KG1 (cell line): ENCODE measurements at places on chromosomes 3 and 15.

DNA sequence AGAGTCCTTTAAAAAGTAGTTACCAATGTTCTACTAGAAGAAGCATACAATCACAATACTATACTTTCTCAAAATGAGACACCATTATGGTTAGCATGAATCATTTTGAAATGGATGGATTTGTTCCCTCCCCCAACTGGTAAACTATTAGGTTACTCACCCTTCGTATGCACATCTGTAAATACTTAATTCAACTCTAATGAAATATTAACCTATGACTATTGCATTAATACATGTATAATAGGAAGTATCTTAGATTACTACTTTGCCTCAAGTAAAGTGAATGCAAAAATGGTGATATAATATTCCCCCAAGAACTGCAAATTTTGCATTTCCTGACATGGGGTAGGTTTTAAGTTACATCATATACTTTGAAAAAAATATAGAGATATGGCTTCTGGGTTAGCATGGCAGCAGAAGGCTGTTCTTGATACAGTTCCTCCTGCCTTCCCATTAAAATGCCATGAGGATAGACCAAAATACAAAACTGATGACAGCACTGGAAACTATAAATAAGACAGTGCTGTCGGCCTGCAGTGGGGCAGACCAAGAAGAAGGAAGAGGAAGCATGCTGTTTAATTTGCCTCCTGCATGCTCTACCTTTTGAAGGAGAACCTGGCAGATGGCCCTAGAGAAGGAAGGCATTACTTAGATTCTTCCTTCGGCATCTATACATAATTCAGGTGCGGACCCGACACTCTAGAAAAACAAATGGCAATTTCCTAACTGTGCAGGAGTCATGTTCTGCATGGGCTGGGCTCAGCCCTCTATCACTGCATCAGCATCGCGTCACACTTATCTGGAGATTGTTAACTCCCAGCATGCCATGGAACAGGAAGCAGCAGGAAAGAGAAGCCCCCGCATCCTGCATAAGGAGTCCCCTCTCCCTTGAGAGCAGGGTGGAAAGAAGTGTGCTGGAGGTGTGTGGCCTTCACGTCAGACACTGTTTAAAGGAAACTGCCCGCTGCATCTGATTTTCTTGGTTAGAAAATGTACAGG, 41.8 kb upstream of the NEO1 start:
- no peak for DNase-seq

DNA sequence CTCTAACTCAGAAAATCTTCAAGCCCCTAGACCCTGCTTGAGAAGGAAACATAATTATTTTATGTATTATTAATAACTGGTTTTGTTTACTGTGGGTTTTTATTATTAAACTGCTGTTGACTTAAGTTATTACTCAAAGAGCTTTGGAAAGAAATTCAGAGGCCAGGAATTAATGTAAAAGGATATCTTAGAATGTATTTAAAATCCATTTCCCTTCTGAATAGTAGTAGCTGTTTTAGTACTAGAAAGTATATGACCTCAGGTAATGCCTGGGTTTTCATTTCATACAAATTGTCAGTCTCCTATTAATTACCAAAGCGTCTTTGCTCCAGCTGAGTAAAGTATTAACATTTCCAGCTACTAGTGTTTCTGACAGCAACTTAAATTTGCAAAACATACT, 223.1 kb downstream of the ITPR1 start:
- no peak for DNase-seq

DNA sequence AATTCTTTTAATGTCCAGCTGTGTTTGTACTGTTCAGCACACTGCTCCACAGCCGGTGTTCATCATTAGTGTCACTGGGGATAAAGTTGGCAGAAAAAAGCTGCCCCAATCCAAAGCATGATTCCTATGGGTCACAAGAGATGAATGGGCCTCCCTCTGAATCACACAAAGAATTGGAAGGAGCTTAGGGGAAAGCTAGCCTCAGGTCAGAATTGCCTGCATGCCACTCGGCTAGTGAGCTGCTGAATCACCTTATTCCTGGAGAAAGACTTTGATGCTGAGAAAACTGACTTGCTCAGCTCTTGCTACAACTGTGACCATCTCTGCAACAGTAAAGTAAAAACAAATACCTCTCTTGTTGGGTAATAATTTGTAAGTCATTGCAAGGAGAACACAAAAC, 3.5 kb downstream of the CCK start:
- DNase-seq: no peak

GRCh38 chr15:50257924-50258323, 7.6 kb downstream of the HDC start:
- no peak for DNase-seq

DNA sequence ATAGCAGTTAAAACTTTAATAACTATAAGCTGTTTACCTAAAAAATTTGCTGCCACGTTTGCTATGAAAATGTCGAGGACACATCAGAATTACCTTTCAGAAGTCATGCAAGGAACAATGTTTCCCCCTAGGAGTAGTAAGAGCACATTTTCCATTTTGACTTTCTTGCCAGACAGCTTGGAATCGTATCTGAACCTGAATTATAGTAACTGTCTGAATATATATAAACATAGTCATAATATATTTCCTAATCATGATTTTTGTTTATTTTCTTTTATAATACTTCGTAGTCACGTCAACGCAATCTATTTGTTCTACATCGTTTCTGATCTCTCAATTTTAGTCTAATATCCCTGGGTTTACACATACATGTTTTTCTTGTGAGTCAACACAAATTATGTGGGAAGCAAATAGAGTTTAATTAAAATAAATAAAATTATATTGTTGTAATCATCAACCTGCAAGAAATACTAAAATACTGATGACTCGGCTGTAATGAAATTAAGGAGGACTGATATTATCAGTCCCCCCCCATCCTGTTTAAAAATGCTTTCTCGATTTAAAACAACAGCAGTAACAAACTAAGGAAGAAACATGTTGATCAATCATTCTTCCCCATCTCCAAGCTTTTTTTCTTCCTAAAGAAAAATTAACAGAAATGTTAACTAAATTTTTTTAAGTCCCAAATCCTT, 78.4 kb downstream of the MME start:
- DNase-seq: no peak

DNA sequence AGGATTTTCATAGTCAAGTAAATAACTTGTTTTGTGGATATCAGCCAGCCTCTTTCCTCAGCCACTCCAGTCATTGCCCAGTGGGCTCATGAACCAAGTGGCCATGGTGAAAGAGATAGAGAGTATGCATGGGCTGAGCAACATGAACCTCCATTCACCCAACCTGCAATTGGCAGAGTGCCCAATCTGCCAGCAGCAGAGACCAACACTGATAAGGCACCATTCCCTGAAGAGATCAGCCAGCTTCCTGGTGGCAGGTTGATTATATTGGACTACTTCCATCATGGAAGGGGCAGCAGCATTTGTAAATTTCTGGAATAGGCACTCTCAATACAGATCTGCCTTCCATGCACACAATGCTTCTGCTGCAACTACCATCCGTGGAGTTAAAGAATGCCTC, 10.3 kb upstream of the MCF2L2 start:
- DNase-seq: no peak

GRCh38 chr15:35721751-35722150, 175.8 kb upstream of the DPH6 start:
- no peak for DNase-seq

GRCh38 chr15:91855684-91856489, 2.4 kb downstream of the SLCO3A1 start:
- DNase-seq: no peak

- no peak for DNase-seq
Measured at GRCh38 chr15:90367576-90367975, 15.5 kb downstream of the ZNF774 start.

- DNase-seq: no peak
Measured at GRCh38 chr15:98241032-98241554, 280.6 kb downstream of the ARRDC4 start.

- no peak for DNase-seq
Measured at GRCh38 chr3:3196148-3196861, 16.8 kb upstream of the CRBN start.

- DNase-seq: no peak
Measured at GRCh38 chr3:17749705-17750293, 7.4 kb upstream of the TBC1D5 start.

GRCh38 chr3:39879581-39879980, 70.2 kb downstream of the MYRIP start:
- DNase-seq: no peak

GRCh38 chr3:85483986-85484385, 525.2 kb downstream of the CADM2 start:
- DNase-seq: no peak

DNA sequence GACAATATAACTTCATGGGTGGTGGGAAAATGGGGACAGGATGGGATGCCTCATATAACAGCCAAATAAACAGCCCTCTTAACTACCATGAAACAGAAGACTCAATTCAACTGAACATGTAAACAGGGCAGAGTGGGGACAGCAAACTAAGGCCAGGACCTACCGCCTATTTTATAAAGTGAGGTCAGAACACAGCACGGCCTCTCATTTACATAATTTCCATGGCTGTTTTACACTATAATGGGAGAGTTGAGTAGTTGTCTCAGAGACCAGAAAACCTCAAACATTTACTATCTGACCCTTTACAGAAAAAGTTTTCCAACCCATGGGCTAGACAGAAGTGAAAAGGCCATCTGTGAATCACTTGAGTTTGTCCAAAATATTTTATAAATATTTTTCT, 56.7 kb upstream of the SNRPA1 start:
- no peak for DNase-seq

- DNase-seq: no peak
Measured at GRCh38 chr3:15756505-15756904, 41.3 kb downstream of the ANKRD28 start.

GRCh38 chr3:85189731-85190130, 230.9 kb downstream of the CADM2 start:
- DNase-seq: no peak

DNA sequence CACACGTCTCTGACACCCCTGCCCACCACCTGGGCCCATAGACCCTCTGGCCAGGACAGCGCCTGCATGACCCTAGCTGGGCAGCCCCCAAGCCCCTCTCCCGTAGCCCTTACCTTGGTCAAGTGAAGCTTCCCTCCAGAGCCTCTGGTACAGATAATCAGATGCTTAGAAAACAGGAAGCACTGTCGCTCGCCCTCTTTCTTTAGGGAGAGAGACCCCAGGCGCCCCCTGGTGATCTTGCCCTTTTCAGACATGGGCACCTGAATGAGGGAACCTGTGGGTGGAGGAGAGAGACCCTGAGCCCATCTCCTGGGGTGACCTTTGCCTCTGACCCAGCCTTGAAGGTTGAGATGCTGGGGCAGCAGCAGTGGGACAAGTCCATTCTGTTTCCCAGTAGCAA, 65.4 kb downstream of the RASGRF1 start:
- DNase-seq: no peak

- no peak for DNase-seq
Measured at GRCh38 chr15:56719774-56720555, 13.3 kb downstream of the ZNF280D start.

GRCh38 chr3:47299381-47300318, 16.9 kb downstream of the KLHL18 start:
- no peak for DNase-seq

DNA sequence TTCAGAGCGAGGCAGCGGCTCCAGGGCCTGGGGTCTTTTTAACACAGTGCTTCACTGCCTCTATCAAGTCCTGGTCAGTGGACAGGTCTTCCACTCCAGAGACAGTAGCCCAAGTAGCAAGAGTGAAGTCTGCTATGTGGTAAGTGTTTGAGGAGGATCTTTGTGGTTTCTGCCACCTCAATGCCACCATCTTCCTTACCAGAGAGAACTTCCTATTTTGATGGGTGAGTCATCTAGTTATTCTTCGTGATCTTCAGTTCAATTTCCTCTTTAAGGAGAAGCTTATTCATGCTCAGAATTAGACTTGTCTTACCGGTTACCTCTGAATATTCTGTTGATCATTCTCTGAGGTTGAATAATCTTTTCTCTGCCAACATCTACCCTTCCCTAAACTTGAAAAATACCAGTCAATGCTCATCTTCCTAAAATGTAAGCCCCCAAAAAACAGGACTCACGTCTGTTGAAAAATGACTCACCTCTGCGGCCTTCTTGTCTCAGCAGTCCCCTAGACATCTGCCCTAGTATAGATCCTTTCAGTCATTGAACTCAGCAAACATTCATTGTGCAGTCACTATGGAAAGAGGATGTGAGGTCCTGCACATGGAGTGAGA, 32.2 kb upstream of the BCL6 start:
- DNase-seq: peak; percentile 82

DNA sequence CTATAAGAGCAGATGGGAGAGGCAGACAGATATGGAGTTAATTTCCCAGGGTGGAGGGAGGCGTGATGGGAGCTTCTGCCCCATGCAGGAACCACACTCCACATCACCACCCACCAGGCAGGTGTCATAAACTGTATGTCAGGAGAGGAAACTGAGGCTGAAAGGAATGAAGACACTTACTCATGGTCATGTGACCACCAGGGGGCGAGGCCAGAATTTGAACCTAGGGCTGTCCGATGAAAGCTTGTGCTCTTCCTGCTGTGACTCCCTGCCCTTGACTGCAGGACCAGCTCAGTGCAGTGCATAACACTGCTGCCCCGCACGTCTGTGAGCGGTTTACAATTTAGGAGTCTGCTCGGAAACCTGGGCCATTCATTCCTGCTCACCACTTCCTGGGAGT, 28.8 kb downstream of the NUP210 start:
- no peak for DNase-seq

DNA sequence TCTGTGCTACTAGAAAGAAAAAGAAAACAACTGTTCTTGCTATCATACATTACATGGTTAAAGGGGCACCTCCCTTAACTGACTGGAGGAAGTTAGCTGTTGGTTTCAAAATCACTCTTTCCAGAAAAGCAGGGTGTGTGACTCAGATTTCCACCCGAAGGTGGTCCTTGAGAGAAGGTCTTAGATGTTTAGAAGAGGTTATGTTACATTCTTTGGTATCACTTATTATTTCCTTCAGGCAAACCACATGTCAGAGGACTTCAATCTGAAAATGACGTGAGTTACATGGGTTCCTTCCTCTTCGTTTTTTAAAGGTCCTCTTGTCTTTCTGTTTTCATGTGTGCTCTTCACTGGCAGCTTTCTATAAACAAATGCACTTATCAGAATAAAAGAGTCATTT, 307.9 kb upstream of the CBLB start:
- peak; percentile 27 for DNase-seq

- no peak for DNase-seq
Measured at GRCh38 chr3:137988152-137988551, 21.8 kb upstream of the CLDN18 start.

DNA sequence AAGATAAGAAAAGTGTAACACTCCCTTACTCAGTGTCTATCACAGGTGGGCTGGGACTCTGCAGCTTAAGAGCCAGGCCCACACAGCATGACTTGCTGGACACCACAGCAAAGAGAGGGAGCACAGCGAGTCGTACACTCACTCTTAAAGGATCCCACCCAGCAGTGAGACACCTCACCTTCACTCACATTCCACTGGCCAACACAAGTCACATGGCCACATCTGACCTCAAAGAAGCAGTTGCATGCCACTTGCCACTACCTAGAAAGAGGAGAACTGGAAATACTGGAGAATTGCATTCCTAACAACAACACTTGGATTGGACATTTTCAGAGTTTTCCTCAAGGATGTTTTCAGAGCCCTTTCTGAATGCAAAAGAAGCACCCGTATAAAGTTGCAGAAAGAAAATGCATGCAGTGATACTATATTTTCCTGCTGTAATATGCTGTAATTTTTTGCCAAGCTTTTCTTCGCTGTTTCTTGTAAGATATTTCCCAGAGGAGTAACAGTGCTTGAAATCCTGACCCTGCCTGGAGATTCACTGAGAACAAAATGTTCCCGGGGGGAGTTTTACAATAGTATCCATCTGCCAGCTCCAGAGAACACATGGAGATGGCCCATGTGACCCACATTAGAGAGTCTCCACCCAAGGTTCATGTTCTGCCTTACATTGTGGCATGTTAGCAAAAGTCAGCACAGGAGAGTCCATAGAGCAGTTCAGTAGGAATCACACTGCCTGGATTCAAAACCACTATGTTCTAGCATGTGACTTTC, 42.2 kb downstream of the TRIM42 start:
- DNase-seq: no peak
